AML-193 (cell line): ENCODE measurements at places on chromosomes 7 and 10.

- no peak for DNase-seq
Observed at GRCh38 chr7:81415181-81415580, 354.7 kb downstream of the HGF start.

GRCh38 chr10:34046506-34047034 lies 712.1 kb upstream of the NRP1 start:
- DNase-seq, result no peak

GRCh38 chr10:3064423-3064822 lies 2.9 kb upstream of the PFKP start:
- no peak for DNase-seq

DNA sequence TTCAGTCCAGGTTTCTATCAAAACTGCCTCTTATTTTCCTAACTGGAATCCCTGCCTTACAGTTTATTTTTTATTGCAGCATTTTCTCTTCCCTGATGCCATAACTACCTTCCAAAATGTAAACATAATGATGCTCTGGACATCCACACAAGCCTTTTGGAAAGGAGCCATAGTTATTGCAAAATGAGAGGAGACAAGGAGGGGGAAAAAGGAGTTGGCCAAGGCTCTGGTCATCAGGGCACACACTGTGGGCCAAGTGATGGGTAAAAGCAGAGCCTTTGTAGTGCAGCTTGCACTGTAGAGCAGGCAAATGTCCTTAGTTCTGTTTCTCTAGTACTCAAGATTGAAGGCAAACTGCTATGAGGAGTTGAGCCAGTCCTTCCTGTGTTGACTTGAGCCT lies 289.3 kb upstream of the MTPN start:
- DNase-seq, result no peak

DNA sequence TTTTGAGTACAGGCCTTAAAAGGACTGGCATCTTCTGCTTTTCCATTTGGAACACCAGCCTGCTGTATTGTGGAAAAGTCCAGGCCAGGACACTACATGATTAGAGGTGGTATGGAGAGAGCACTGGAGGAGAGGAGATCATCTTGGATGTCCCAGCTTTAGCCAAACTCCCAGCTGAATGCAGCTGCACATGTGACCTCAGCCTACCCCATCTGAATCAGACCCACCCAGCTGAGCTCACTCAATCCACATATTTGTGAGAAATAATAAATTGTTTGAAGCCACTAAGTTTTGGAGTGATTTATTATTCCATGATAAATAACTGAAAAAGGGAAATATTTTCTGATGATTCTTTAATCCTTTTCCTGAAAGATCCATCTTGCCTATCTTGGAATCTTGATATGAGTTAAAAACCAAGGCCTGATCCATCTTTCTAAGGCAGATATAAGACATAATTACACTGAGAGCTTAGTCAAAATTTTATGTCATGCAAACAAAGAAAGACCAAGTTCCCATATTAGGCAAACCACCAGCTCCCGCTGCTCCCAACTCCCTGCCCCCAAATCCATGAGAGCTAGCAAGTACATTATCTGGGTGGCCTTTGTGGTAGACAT lies 55.1 kb upstream of the TRIL start:
- no peak for DNase-seq

DNA sequence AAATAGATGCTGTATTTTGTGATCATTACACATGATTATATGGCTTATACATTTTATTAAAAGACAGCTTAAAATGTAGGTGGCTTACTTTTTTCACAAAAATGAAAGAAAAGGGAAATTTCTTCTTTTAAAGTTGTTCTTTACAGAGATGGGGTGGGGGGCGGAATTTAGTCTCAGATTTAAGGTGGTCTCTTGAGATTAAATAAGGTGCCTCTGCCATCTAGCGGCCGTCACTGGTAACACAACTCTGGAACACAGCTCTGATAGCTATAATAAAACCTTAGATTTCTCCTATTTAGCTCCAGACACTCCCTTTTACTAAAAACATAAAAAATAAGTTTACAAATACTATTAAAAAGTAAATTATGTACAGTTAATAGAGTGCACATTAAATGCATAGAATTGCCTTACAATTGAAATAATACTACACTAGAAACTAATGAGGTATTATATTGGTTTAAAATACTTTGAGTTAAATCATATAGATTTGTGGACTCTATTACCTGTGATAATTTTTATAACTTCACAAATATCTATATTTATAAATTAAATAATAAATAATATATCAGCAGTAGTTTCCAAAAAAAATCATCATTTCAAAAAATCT lies 210.9 kb downstream of the DGKB start:
- DNase-seq, result peak; percentile 21
